Naive thymus-derived CD8-positive, alpha-beta T cell (primary cell): ENCODE measurements at places on chromosomes 2 and 18.

- H3K27me3 ChIP-seq, result peaks cover 10% of the 10 kb centered on the region
- peaks cover 4% of the 10 kb centered on the region for H3K4me1 ChIP-seq
- DNase-seq, result no peak
- H3K4me3 ChIP-seq, result no peak overlapping the region
- H3K27ac ChIP-seq, result no peak overlapping the region
Observed at GRCh38 chr18:58069721-58070292, 25.8 kb downstream of the NEDD4L start.

GRCh38 chr2:202327858-202328257, 48.3 kb upstream of the BMPR2 start:
- H3K36me3 ChIP-seq, result peaks cover 48% of the 10 kb centered on the region
- no peak overlapping the region for H3K27ac ChIP-seq
- no peak for DNase-seq
- H3K4me1 ChIP-seq, result peaks cover 7% of the 10 kb centered on the region

GRCh38 chr2:118013221-118013723, 598 bp downstream of the CCDC93 start:
- H3K27ac ChIP-seq, result peak overlapping the region; percentile 91
- H3K27me3 ChIP-seq, result peaks cover 1% of the 10 kb centered on the region
- H3K36me3 ChIP-seq, result peaks cover 4% of the 10 kb centered on the region
- peak overlapping the region; percentile 96 for H3K4me3 ChIP-seq

DNA sequence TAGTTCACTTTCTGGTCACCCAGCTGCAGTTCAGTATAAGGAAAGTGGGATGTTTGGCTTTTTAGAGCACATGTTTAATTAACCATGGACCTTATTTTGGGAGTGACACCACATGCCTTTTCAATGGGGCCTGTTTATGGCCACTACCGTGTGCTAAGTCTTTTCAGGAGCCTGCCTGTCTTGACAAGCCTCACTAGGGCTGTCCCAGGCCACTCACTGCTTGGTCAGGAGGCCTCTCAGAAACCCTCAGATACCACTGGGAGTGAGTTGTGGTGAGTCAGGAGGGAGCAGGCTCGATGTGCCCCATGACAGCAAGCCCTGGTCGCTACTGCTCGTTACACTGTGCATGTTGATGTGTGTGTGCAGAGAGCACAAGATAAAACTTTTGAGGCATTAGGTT, 123.0 kb downstream of the MAP4K4 start:
- peak overlapping the region; percentile 75 for H3K27ac ChIP-seq
- DNase-seq, result no peak
- H3K4me3 ChIP-seq, result no peak overlapping the region
- H3K4me1 ChIP-seq, result peaks cover 76% of the 10 kb centered on the region
- H3K36me3 ChIP-seq, result no peaks in the 10 kb centered on the region

- no peak for DNase-seq
- peaks cover 8% of the 10 kb centered on the region for H3K27me3 ChIP-seq
- H3K27ac ChIP-seq, result no peak overlapping the region
- no peaks in the 10 kb centered on the region for H3K36me3 ChIP-seq
Observed at GRCh38 chr18:64165906-64166305, 17.0 kb upstream of the LINC00305 start.

DNA sequence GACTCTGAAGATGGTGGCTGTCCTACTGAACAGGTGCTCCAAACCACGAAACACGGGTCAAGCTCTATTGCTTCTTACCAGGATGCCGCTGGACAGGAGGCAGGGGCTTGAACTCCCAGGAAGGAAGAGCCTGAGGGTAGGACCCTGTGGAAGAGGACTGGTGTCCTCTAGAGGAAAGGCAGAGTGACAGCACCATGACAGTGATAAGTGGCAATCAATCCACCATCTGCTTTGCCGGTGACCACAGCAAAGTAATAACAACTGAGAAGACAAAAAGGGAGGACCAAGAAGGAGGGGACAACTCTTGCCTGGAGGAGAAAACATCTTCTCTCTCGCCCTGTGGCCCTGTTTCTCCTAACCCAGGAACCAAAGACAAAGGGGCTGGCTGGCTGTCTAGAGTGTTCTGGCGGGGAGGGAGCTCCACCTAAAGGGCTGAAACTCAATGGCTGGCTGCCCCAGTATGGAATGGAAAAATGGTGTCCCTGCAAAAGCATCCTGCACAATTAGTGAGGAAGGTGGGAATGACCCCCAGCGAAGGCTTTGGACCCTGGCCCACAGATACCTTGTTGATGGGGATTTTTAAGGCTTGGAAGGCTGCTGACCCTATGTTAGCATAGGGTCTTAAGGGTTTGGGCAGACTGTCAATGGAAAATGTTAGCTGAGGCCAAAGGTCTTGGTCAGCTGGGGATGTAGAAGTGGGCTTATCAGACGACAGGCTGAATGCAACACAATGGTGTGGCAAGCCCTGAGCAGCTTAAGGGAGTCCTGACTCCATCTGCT, 35.4 kb downstream of the PROC start:
- no peak for DNase-seq
- H3K4me1 ChIP-seq, result no peaks in the 10 kb centered on the region
- H3K27me3 ChIP-seq, result no peaks in the 10 kb centered on the region
- peaks cover 25% of the 10 kb centered on the region for H3K36me3 ChIP-seq
- H3K27ac ChIP-seq, result no peak overlapping the region
- H3K4me3 ChIP-seq, result no peak overlapping the region

DNA sequence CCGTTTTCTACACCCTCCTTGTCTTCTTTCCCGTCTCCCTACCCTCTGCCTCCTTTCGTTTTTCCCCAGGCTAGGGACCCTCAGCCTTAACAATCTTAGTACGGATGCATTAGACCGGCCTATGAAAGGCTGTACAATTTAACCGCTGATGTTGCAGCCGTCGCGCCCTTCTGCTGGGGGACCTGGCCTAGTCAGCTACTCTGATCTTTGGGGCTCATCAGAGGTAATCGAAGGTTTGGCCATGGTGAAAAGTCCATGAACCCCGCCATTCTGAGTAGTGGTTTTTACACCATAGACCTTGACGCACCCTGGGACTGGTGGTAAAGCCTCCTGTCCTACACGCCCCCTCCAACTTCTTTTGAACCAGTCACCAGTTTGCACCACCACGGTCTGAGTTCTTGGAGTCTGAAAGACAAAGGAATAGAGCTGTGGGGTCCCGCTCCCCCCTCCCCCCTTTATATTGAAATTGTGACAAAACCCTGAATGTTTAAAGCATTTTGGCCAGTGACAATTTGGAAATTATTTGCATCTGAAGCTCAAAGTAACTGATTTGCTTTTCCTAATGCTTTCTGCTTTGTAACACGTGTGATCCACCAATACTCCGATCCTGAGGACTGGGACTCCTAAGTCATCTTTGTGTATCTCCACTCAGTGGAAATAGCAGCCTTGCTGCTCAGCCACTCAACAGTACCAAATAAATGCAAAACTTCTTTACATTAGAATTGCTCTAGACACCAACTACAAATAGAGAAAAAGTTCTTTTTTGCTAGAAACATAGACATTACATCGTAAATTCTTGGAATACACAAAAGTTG, 642 bp upstream of the SRSF7 start:
- H3K27me3 ChIP-seq, result no peaks in the 10 kb centered on the region
- no peak for DNase-seq
- H3K27ac ChIP-seq, result peak overlapping the region; percentile 96
- H3K4me1 ChIP-seq, result peaks cover 28% of the 10 kb centered on the region
- H3K4me3 ChIP-seq, result peak overlapping the region; percentile 98

- no peak for DNase-seq
- no peak overlapping the region for H3K4me3 ChIP-seq
- H3K27me3 ChIP-seq, result no peaks in the 10 kb centered on the region
- no peak overlapping the region for H3K27ac ChIP-seq
- no peaks in the 10 kb centered on the region for H3K4me1 ChIP-seq
- no peaks in the 10 kb centered on the region for H3K36me3 ChIP-seq
Observed at GRCh38 chr2:66661253-66662173, 226.6 kb downstream of the MEIS1 start.

DNA sequence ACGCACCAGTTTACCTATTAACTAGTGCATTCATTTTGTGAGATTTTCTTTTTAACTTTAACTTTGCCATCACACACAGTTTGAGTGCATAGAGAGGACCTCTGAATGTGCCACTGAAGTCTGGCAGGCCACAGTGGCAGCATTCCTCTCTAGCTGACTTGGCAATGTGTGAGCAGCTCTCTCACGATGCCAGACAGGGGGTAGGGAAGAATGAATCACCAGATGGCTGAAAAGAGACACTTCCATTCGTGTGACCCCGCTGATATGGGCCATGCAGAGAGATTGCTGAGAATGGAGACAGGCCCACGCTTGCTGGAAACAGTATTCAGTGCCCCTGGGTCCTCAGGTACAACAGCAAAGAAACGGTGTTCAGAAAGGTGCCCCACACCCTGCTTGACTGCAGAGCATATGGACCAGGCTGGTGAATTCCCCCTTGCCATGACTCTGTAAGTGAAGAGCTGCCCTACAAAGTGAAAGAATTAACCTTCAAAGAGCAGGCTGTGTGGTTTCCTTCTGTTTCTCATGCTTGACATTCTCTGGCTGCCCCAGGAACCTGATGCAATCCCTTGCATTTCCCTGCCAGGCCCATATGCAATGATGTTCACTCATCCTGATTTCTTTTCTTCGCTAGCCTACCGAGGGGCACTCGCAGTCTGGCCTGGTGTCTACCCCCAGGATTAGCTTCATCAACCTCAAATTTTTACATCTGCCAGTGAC, 236.1 kb downstream of the CDH20 start:
- peaks cover 7% of the 10 kb centered on the region for H3K27me3 ChIP-seq
- H3K4me1 ChIP-seq, result no peaks in the 10 kb centered on the region
- no peak overlapping the region for H3K27ac ChIP-seq
- DNase-seq, result no peak
- H3K36me3 ChIP-seq, result peaks cover 9% of the 10 kb centered on the region
- H3K4me3 ChIP-seq, result no peak overlapping the region

GRCh38 chr2:13067508-13067907, 350.8 kb downstream of the TRIB2 start:
- no peak for DNase-seq
- peaks cover 19% of the 10 kb centered on the region for H3K27me3 ChIP-seq
- H3K27ac ChIP-seq, result no peak overlapping the region
- H3K4me1 ChIP-seq, result no peaks in the 10 kb centered on the region
- no peak overlapping the region for H3K4me3 ChIP-seq

- H3K36me3 ChIP-seq, result no peaks in the 10 kb centered on the region
- H3K27ac ChIP-seq, result no peak overlapping the region
- no peaks in the 10 kb centered on the region for H3K4me1 ChIP-seq
- no peak for DNase-seq
Observed at GRCh38 chr18:48629730-48630324, 91.0 kb downstream of the CTIF start.

- no peak for DNase-seq
- no peaks in the 10 kb centered on the region for H3K27me3 ChIP-seq
Observed at GRCh38 chr2:28801726-28802125, 8.9 kb upstream of the SPDYA start.

DNA sequence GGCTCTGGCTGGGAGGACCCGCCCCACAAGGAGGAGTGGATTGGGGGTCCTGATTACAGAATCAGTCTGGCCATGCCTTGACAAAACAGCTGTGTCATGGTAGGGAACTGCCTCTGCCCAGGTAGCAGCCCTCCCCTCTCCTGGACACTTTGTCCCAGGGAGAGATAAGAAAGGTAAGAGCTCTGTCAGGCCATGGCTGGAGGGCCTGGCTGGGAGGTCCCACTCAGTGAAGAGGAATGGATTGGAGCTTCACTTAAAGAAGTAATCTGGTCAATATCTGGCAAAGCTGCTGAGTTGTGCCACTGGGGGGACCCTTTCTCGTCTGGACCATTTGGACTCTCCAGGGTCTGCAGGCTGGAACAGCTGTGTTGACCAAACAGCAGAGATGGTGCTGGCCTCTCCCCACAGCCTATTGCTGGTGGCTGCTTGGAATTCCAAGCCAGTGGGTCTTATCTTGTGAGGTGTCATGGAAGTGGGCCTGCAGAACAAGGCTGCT, 75.4 kb downstream of the EPC2 start:
- peaks cover 45% of the 10 kb centered on the region for H3K36me3 ChIP-seq
- H3K27me3 ChIP-seq, result no peaks in the 10 kb centered on the region
- no peak overlapping the region for H3K4me3 ChIP-seq
- H3K27ac ChIP-seq, result peak overlapping the region; percentile 73
- DNase-seq, result no peak
- H3K4me1 ChIP-seq, result peaks cover 69% of the 10 kb centered on the region

GRCh38 chr18:10381516-10381915, 72.9 kb upstream of the APCDD1 start:
- H3K36me3 ChIP-seq, result no peaks in the 10 kb centered on the region
- H3K4me1 ChIP-seq, result no peaks in the 10 kb centered on the region
- no peak overlapping the region for H3K27ac ChIP-seq
- H3K27me3 ChIP-seq, result no peaks in the 10 kb centered on the region

GRCh38 chr2:16102976-16103380, 162.6 kb downstream of the MYCN start:
- DNase-seq, result no peak
- H3K27me3 ChIP-seq, result peaks cover 19% of the 10 kb centered on the region
- no peaks in the 10 kb centered on the region for H3K4me1 ChIP-seq
- no peak overlapping the region for H3K4me3 ChIP-seq
- no peaks in the 10 kb centered on the region for H3K36me3 ChIP-seq

GRCh38 chr18:54020156-54020745, 204.2 kb downstream of the MBD2 start:
- H3K27ac ChIP-seq, result no peak overlapping the region
- H3K4me1 ChIP-seq, result no peaks in the 10 kb centered on the region
- peaks cover 19% of the 10 kb centered on the region for H3K27me3 ChIP-seq
- no peaks in the 10 kb centered on the region for H3K36me3 ChIP-seq
- H3K4me3 ChIP-seq, result no peak overlapping the region

- peaks cover 35% of the 10 kb centered on the region for H3K27me3 ChIP-seq
- peak within 1 kb of the TSS; percentile 32 for H3K4me3 ChIP-seq
- H3K27ac ChIP-seq, result no peak within 1 kb of the TSS
- H3K36me3 ChIP-seq, result no peaks in the 10 kb centered on the region
Observed at GRCh38 chr2:142131010-142131669, at the start of gene LRP1B. TSS of gene LRP1B (minus strand) at chr2:142131016. CDS start at chr2:142130729, 287 bp downstream.

DNA sequence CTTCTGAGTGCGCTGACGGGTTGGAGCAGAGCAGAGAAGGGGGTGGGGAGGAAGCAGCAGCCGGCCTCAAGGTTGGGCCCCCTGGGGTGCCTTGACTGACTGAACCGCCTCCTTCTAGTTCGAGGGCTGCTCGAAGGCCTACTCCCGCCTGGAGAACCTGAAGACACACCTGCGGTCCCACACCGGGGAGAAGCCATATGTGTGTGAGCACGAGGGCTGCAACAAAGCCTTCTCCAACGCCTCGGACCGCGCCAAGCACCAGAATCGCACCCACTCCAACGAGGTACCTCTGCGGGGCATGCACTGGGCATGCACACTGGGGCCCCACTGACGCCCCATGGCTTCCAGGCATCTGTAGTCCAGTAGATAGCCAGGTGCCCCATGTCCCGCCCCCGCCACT, 246.9 kb downstream of the GLI2 start:
- no peak for DNase-seq
- no peaks in the 10 kb centered on the region for H3K4me1 ChIP-seq
- no peaks in the 10 kb centered on the region for H3K27me3 ChIP-seq
- H3K27ac ChIP-seq, result no peak overlapping the region
- no peaks in the 10 kb centered on the region for H3K36me3 ChIP-seq
- H3K4me3 ChIP-seq, result no peak overlapping the region

- H3K4me1 ChIP-seq, result no peaks in the 10 kb centered on the region
- no peak overlapping the region for H3K4me3 ChIP-seq
- H3K27me3 ChIP-seq, result no peaks in the 10 kb centered on the region
- H3K27ac ChIP-seq, result no peak overlapping the region
- H3K36me3 ChIP-seq, result no peaks in the 10 kb centered on the region
Observed at GRCh38 chr2:160920791-160921303, 239.4 kb upstream of the TANK start.
